ENCODE measurements at places on chromosomes 1 and 21.

DNA sequence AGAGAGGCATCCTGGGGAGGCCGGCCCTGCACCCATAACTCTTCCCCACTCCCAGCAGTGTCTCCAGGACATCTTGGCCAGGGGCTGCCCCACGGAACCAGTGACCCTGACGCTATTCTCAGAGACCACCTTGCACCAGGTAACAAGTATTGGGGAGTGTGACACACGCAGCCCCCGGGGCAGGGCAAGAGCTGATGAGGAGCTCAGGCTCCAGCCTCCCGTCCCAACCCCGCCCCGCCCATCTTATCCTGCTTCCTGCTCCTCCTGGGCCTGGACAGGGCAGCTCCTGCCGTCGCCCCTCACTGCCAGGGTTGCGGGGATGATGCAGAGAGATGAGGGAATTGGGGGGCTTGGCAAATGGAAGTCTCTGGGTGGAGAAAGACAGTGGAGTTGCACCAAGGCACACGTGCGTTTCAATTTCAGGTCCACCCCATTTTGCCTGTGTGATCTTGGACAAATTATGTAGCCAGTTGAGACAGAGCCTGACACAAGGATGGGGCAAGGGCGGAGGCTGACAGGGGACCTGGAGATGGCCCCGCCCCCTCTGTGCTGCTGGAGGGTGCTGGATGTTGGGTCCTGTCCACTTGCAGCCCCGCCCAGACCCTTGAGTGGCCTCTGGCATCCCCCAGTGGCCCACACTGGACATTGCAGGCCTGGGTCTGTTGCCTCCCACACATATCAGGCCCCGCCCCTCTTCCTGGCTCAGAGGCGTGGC lies 10.7 kb downstream of the CLCNKA start:
- DNase-seq = peak; percentile 34

GRCh38 chr1:225318706-225319575 lies 108.9 kb downstream of the LBR start:
- peak; percentile 44 for DNase-seq

- no peak for DNase-seq
These were observed 401.1 kb upstream of the NFIA start for GRCh38 chr1:60681095-60681860.

DNA sequence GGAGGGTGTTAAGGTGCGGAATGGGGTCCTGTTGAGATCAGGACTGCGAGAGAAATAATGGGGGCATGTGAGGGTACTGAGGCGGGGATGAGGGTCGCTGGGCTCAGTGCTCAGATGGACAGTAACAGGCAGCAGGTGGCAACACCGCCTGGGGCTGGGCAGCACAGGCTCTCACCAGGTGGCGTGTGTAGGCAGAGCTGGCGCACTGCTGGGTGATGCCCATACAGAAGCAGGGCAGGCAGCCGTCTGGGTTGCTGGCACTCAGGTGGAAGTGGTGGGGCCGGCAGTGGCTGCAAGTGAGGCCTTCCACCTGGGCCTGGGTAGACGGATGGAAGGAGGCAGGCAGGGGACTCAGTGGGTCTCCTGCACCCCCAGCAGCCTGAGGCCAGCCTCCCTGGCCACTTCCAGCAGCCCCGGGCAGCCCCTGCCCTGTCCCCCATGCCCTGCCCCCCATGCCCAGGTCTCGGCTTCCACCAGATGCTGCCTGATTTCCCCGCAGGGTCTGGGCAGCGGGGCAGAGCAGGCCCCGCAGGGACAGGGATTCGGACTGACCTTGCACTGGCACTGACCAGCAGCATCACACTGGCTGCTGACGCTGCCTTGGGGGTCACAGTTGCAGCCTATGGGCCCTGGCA lies 60.5 kb downstream of the LDLRAD2 start:
- DNase-seq = no peak

DNA sequence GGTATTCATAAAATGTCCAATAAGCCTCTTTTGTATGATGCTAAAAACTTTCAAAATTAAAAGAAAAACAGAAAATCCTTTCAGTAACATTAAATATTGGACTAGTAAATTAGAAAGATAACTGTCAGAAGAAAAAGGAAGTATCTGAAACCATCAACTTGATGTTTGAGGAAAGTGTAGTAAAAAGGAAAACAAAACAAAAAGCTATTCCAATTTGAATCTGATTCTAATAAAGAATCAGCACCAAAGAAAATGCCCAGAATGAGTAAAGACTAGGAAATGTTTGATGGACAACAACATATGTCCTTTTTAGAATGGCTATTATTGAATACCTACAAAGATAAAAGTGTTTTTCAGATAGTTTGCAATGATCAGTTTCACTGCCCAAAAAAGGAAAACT lies 79.9 kb upstream of the RBM34 start:
- DNase-seq = no peak

DNA sequence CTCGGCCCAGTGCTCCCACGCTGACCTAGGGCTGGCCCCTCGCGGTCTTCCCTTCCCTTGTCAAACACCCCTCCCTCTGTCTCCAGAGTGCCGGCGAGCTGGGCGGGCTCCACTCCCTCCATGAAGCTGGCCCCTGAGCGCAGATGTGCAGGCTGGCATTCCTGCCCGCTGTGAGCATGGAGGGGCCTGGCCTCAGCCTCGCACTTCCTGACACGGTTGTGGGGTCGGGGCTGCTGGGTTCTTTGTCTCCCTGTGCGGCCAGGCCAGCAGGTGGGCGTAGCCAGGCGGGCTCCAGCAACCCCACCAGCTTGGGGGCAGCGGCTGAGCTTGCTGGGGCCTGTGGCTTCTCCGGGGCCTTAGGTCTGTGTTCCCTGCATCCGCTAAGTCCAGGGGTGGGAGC lies 14.2 kb upstream of the PEX10 start:
- DNase-seq = no peak

- DNase-seq = no peak
These were observed 21.1 kb downstream of the NCF2 start for GRCh38 chr1:183569141-183569540.

GRCh38 chr1:166675213-166675612 lies 164.1 kb upstream of the POGK start:
- no peak for DNase-seq
